NCI-H1092 (cell line): ENCODE measurements at places on chromosomes 3 and 15.

GRCh38 chr3:33537133-33537532 is 96.9 kb upstream of the UBP1 start:
- DNase-seq = no peak

DNA sequence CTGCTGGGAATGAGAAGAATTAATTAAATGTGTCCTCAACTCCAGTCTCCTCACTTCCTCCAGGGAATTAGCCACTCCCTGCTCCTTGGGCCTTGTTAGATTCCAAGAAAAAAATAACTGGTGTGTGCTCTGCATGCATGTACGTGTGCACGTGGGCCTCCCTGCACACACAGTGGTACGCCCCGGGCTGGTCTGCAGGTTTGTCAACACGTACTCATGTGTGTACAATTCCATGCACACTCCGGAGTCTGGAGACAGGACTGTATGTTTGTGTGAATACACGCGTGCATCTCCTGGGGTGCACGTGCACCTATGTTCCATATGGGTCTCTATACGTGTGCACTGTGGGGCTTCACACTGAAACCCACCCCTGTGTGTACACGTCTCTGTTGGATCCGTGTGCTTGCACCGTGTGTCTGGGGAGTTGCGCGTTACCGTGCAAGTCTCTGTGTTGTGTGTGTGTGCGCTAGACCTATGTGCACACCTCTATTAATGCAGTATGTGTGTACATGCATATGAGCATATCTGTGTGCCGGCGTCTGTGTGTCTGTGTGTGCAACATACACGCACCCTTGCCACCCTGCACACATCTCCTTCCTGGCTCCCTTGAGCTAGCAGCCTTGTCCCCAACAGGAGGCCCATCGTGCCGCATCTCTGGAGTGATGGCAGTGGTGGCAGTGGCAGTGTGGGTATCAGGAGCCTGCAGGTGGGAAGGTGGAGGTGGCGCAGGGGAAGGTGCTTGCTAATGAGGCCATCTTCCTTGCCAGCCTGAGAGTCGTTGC is 210.1 kb downstream of the TBC1D2B start:
- no peak for DNase-seq

GRCh38 chr3:121411523-121411922 is 134.3 kb downstream of the POLQ start:
- no peak for DNase-seq

DNA sequence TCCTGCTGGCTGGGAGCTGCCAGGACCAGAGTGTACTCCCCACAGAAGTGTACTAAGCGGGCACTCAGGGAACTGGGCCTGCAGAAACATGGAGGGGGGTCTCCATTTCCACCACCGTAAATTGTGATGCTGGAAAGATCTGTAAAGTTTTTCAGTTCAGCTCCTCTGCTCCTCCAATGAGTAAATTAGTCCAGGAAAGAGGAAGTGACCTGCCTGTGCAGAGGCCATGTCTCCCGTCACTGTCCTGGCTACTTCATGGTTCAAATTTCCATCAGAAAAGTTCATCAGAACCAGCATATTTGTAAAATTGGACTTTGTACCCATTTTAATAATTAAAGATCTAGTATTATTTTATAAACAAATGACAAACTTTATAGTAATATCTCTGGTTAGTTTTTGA is 226.7 kb upstream of the THBS1 start:
- no peak for DNase-seq

GRCh38 chr15:90814191-90814821 is 54.1 kb upstream of the FURIN start:
- no peak for DNase-seq

DNA sequence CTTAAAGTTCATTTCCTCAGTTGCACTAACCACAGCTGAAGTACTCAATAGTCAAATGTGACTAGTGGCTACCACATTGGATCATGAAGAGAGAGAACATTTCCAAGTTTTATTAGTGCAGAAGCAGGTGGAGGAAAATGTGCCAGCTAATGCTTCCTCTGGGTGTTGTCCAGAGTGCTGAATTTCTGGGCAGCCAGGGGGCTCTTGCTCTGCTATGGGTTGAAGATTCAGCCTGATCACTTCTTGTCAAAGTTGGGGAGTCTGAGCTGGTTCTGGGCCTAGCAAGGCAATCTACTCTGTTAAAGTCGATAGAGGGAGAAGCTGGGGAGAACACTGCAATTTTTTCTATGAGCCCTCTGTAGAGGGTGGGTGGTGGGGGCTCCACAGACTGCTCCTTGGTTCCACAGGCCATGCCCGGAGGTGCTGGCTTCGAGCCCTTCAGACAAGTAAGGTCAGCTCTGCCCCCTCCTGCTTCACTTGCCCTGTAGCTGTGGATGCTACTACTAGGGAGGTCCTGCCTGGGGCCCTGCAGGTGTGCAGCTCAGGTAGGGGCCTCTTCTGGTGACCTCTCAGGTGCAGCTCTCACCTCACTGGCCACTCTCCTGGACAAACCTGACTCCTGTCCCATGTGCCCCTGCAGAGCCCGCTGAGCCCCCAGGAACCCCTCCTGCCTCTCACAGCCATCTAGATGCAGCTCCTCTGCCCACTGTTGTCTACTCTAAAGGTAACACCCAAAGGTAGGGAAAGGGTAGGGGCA is 8.2 kb downstream of the ALG3 start:
- no peak for DNase-seq

DNA sequence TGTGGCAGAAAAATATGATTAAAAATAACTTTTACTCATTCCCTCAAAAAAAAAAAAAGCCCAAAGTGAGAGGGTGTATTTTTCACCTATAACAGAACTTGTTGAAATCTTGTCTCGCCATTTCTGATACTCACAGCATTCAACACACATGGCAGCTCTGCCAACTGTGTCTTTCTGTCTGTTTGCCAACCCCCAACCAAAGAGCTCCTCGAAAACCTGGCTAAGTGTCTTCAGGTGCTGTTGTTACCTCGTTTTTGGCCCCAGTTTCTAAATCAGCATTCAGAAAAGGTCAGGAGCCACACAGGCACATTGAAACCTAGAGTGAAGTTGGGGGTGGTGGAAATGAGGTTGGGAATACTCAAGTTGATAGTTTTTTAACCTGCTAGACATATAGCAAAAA is 123.5 kb downstream of the TMEM108 start:
- DNase-seq = peak; percentile 32

DNA sequence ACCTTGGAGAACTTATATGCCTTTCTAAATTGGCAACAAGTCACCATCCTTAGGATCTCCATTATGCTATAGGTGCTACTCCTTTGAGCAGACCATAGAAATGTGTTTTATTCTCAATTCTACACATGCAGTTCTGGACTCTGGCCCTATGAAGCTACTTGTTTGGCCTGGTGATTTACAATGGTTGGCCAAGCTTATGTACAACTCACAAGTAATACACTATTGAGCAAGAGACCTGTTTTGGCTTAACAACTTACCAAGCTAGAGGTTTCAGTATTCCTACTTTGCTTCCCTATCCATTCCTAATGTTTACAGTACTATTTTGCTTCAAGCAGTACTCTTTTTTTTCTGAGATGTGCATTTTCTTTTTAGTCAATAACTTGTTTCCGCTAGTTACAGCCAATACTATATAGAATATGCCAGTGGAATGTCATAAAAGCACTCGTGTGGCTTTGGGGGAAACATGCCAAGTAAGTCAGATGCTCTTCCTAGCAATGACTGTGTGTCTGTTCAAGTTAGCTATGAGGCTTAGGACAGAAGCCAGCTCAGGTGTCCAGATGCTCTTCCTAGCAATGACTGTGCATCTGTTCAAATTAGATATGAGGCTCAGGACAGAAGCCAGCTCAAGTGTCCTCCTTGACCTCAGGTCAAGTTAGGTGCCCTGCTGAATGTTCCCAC is 174.9 kb upstream of the SEMA6D start:
- DNase-seq = no peak

DNA sequence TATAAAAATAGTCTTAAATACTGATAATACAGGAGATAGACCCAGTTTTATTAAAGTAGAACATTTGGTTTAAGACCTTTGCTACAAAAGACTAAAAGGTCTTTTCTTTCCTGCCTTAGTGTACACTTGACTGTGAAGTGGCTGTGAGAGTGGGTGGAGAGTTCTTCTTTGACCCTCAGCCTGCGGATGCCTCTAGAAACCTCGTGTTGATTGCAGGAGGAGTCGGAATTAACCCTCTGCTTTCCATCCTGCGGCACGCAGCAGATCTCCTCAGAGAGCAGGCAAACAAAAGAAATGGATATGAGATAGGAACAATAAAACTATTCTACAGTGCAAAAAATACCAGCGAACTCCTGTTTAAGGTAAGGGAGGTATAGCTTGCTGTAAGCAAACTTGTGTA is 36.5 kb downstream of the OXNAD1 start:
- no peak for DNase-seq
